ENCODE measurements at places on chromosomes 12 and 14. TPM values are rescaled to one million over a fixed set of nuclear protein-coding genes. Genes with fewer than 3 reads are reported as not detected.

The MGAT4C gene
- not detected for total RNA-seq

The KIF5A gene
- 7.9 TPM for total RNA-seq

The CCDC85C gene
- 41.3 TPM for total RNA-seq

The SPTB gene
- 0.09 TPM for total RNA-seq

The SYCP3 gene
- total RNA-seq = 0.04 TPM

The ZNF219 gene
- total RNA-seq = 46.2 TPM

The AKT1 gene
- 67.2 TPM for total RNA-seq

The LRTM2 gene
- total RNA-seq = 0.09 TPM

GRCh38 chr12:1930803-1931597 lies 12.5 kb upstream of the CACNA2D4 start:
- no peak for DNase-seq
- H3K36me3 ChIP-seq = no peaks in the 10 kb centered on the region
- no peak overlapping the region for H3K4me3 ChIP-seq
- H3K27ac ChIP-seq = no peak overlapping the region
- H3K27me3 ChIP-seq = no peaks in the 10 kb centered on the region
- peaks cover 13% of the 10 kb centered on the region for H3K4me1 ChIP-seq

DNA sequence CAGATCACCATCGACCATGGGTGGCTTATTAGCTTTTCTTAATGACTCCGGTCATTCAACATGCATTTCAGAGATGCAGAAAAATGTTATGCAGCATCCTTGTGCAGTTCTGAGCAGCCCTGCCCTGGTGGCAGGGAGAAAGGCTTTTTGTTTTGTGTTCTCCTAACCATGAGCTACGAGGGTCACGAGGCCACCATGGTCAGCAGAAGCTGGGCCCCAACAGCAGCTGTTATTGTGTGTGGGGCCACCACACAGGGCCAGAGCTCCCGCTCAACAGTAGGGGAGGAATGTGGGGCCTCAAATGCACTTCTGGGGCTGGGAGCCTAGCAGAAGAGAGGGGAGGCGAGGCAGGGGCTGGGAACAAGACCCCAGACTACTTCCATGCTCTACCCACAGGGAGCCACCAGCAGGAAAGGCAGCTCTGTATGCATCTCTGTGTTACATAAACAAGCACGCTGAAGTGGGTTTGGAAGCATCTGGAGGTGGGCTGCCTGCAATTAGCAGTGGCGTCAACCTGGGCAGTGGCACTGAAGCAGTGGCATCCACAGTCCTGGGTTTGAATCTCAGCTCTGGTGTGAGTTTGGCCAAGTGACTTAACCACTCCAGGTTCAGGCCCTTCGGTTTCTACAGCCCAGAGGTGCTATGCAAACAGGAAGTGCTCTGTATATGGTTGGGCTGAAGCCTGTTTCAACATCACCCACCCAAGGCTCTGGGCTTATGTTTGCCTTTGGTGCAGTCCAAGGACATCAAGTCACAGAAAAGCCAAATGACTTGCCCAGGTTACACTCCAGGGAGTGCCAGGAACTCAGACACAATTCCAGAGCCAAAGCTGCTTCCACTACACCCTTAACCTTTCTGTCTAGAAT lies 16.3 kb downstream of the GLTP start:
- H3K4me3 ChIP-seq = no peak overlapping the region
- H3K4me1 ChIP-seq = no peaks in the 10 kb centered on the region
- DNase-seq = no peak
- no peaks in the 10 kb centered on the region for H3K36me3 ChIP-seq
- no peaks in the 10 kb centered on the region for H3K27me3 ChIP-seq

GRCh38 chr12:64097366-64098105 lies 124.6 kb downstream of the KICS2 start:
- H3K4me1 ChIP-seq = no peaks in the 10 kb centered on the region
- no peaks in the 10 kb centered on the region for H3K36me3 ChIP-seq
- no peaks in the 10 kb centered on the region for H3K27me3 ChIP-seq
- H3K4me3 ChIP-seq = no peak overlapping the region

DNA sequence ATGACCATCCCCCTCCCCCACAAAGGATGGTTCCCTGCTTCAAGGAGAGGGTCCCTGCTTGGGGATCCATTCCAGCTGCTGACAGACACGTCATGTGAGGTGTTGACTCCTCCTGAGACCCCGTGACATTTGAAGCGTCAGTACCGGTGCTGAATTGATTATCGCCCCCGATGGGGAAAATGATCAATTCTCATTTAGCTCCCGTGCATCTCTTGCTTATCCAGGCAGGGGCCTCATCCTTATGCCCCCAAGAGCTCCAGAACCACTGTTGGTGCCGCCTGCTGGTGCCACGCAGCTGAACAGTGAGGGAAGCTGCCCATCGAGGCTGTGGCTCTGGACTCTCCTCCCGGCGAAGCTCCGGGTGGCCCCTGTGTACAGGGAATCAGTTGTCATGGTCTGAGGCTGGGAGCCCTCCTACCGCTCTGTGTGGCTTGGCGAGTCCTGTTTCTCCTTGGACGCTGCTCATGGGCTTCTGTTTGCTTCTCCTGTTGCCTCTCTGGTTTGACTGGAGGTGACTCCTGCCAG lies 4.6 kb downstream of the KIF26A start:
- H3K36me3 ChIP-seq = no peaks in the 10 kb centered on the region
- peaks cover under 1% of the 10 kb centered on the region for H3K27me3 ChIP-seq
- DNase-seq = no peak
- H3K4me1 ChIP-seq = peaks cover 31% of the 10 kb centered on the region

GRCh38 chr12:102063069-102063468 lies 1.3 kb upstream of the WASHC3 start:
- DNase-seq = no peak
- no peaks in the 10 kb centered on the region for H3K27me3 ChIP-seq
- H3K36me3 ChIP-seq = no peaks in the 10 kb centered on the region
- no peaks in the 10 kb centered on the region for H3K4me1 ChIP-seq

DNA sequence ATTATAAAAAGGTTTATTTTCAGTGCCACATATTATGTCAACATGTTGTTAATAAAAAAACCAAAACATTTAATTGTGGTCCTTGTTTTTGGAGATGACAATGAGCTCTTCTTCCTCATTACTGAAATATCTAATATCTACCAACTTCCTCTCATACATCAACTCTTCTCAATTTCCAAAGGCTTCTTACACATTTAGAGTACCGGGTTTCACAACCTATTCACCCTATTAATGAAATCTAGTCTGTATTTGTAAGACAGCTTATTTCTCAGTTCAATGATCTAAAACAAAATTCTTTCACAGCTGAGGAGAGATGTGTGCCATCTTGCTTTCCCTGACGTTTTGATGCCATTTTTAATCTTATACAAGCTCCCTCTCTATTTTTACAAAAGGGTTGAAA lies 14.5 kb downstream of the NRDE2 start:
- H3K27ac ChIP-seq = no peak overlapping the region
- H3K27me3 ChIP-seq = no peaks in the 10 kb centered on the region
- no peak for DNase-seq
- no peaks in the 10 kb centered on the region for H3K4me1 ChIP-seq
- H3K36me3 ChIP-seq = no peaks in the 10 kb centered on the region

DNA sequence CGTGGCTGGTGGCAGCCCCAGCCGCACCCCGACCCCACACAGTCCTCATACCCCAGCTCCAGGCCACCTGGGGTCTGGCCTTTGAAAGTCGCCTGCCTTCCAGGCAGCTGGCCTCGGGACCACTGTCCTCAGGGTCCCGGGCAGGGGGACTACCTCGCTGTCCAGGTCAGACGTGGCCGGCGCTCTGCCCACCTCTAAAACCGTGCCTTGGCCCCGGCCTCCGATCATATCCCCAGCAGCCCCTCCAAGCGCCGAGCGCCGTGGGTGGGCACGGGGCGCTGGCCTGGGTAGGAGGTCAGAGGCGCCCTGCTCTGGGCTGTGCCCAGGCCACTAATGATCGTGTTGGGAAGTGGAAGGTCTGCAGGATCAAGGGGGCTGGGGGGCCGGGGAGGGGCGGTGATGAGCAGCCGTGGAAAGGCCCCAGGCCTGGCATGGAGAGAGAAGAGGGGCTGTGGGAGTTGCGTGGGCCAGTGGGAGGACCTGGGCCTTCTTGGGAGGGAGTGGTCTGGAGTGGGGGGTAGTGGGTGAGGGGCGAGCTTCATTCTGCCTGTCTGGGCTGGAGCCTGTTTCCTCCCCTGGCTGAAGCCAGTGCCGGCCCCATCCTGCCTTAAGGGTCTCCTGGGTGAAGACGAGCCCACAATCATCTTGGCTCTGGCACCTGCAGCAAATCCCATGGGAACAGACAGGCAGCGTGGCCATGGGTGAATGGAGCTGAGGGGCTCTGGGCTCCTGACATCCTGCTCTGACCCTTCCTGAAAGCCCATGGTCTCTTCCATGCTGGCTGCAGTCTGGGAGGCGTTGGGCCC lies 4.9 kb downstream of the TMEM121 start:
- DNase-seq = no peak
- H3K27me3 ChIP-seq = peaks cover 48% of the 10 kb centered on the region
- no peaks in the 10 kb centered on the region for H3K36me3 ChIP-seq
- no peak overlapping the region for H3K4me3 ChIP-seq
- H3K4me1 ChIP-seq = no peaks in the 10 kb centered on the region

GRCh38 chr12:46445093-46445492 lies 72.5 kb upstream of the SLC38A2 start:
- H3K27me3 ChIP-seq = no peaks in the 10 kb centered on the region
- no peaks in the 10 kb centered on the region for H3K36me3 ChIP-seq
- no peak for DNase-seq
- no peak overlapping the region for H3K4me3 ChIP-seq
- H3K27ac ChIP-seq = no peak overlapping the region

Data from neural progenitor cell (in vitro differentiated cells).